Choroid plexus epithelial cell (primary cell): ENCODE measurements at places on chromosomes 7 and 10.

- DNase-seq: no peak
Observed at GRCh38 chr7:132081686-132082085, 494.6 kb downstream of the PLXNA4 start.

DNA sequence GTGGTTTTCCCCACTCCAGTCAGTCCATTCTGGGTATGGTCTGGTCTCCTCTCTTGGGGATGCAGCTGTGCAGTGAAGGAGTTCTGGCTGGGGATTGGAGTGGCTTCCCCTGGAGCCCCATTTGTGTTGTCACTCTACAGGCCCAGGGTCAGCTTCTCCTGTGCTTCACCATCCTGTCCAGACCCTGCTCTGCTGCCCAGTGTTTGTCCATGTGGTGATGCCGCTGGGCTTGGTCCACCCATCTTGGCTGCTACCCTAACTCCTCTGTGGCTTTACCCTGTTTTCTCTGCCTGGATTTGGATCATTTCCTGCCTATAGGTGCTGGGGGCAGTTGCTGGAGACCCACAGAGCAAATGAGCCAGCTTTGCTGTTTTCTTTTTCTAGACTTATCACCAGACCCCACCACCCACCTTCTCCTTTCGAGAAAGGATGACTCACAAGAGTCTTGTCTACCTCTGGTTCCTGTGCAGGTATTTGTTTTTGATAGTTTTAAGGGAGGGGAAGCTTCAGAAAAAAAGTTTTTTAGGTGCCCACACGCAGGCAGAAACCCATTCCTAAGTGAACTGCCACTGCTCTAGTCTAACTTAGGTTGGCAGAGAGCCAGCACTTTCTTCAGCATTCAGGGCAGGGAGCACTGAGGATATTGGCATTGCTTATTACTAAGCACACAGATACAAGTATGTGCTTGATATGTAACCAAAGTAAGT lies 8.5 kb downstream of the ZDHHC16 start:
- peak; percentile 71 for DNase-seq

- no peak for DNase-seq
Observed at GRCh38 chr10:49735161-49735560, 27.0 kb downstream of the OGDHL start.

DNA sequence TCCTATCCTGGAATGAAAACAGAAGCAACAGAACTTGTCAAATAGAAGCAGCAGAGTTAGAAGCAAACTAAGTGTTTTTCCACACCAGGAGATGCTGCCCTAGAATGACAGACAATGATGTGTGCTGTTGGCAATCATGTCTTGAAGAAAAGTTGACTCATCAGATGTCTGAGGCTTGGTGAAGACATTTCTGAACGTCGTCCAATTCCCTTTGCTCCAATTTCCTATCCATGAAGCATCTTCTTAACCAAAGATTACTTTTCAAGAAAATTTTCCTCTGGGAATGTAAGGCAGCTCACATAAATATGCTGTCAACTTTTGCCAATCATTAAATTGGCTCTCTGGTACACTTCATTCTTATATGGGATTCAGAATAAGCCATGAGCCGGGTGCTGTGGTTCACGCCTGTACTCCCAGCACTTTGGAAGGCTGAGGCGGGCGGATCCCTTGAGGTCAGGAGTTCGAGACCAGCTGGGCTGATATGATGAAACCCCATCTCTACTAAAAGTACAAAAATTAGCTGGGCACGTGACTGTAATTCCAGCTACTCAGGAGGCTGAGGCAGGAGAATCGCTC lies 34.6 kb downstream of the MALSU1 start:
- DNase-seq: peak; percentile 93

DNA sequence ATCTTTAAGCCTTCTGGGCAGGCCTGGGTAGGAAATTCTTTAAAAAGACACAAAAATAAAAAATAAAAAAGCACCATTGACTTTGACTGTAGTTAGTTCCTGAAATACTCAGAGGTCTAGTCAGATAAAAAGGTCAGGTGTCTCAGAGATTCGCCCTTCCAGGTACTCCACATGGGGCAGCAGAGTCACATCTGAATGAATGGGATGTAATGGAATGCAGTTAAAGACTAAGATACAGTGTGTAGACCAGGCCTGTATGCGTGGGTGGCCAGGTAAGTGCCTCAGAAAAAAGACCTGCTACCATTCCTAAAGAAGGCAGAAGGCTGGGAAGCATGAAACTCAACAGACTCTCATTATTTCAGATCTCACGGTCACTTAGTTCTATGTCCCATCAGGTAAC lies 68.6 kb upstream of the SEM1 start:
- DNase-seq: no peak

- no peak for DNase-seq
Observed at GRCh38 chr7:12052211-12052610, 158.9 kb upstream of the TMEM106B start.

DNA sequence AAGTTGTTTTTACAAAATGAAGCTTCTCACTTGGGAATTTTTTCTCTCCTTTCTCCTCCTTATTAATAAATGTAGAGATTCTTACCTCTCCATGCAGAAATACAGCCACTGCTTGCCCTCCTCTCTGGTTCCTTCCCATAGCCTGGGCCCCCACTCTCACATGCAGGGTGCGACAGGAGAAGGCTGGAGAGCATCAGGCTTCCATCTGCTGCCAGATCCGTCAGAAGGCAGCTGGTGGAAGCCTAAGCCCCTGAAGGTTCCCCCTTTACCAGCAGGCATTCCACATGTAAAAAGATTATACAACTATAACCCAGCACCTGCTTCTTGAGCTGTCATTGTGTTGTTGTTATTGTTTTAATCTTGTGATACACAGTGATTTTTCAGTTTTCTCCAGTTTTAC lies 314.2 kb downstream of the LHFPL3 start:
- no peak for DNase-seq

DNA sequence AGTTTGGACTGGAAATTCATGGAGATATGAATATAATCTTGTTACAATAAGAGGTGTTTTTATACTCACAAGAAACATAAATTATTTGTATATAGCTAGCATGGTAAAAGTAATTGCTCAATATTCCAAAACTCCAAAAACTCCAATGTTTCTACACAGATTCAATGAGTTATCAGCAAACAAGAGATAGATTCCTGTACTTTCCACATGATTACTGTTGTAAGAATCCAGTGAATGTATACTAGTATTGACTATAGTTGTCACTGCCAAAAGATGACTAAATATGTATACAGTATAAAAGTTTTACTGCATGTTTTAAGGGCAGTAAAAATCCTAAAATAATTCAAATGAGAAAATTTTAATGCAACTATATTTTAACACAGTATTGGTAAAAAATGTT lies 10.7 kb downstream of the ATOH7 start:
- DNase-seq: no peak

- DNase-seq: no peak
Observed at GRCh38 chr7:139783647-139784385, 6.0 kb upstream of the HIPK2 start.

- DNase-seq: no peak
Observed at GRCh38 chr10:131676046-131676799, 224.6 kb upstream of the PPP2R2D start.

DNA sequence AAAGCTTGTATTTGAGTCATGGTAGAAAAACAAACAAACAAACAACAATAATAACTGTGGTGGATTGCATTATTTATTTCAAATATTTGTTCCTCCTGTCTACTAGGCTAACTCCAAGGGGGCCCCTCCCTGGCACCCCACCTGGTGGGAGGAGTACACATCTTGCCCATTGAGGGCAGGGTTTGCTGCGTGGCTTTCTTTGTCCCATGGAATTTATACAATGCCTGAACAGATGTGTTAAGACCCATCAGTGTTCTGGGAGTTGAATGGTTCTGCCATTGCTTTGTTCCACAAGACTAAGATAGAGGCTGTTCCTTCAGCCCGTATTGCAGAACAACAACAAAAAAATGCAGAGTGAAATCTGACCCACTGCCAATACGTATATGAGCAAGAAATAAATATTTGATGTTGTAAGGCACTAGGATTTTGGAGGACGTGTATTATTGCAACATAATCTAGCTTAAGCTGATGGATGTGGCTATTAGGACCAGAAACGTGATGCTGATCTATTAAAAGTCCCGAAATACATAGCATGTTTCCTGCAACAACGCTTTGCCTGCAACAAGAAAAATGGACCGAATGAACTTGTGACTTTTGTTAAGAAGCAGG lies 119.1 kb upstream of the JCAD start:
- peak; percentile 93 for DNase-seq

DNA sequence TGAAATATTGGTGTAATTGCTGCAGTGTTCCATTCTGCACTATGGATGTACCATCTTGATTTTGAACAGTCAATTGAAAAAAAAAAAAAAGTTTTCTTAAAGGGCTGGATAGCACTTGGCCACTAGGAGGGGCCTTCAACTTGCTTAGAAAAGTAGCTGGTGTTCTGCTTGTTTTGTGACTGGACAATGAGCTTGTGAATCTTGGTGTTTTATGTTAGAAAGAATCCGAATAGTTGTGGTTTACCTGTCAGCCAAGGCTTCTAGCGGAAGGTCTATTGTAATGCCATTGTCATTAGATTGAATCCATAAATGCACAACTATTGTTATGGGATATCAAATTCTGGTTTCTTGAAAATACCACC lies 77.1 kb downstream of the BMPER start:
- peak; percentile 90 for DNase-seq

GRCh38 chr10:49034925-49035324 lies 80.4 kb downstream of the VSTM4 start:
- no peak for DNase-seq

DNA sequence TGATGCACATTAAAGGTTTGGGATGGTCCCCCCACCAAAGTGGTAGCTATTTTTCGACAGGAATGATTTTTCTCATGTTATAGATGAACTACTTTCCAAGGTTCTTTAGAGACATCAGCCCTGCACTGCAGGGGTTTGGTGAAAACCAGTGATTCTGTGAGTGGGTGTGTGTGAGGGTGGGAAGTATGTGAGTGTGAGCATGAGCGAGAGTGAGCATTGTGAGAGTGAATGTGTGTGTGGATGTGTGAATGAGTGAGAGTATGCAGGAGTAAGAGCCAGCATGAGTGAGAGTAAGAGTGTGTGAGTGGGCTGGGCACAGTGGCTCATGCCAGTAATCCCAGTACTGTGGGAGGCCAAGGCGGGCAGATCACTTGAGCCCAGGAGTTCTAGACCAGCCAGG lies 75.0 kb downstream of the GOLGA7B start:
- no peak for DNase-seq

GRCh38 chr10:101481256-101481655 lies 106.8 kb downstream of the POLL start:
- no peak for DNase-seq

DNA sequence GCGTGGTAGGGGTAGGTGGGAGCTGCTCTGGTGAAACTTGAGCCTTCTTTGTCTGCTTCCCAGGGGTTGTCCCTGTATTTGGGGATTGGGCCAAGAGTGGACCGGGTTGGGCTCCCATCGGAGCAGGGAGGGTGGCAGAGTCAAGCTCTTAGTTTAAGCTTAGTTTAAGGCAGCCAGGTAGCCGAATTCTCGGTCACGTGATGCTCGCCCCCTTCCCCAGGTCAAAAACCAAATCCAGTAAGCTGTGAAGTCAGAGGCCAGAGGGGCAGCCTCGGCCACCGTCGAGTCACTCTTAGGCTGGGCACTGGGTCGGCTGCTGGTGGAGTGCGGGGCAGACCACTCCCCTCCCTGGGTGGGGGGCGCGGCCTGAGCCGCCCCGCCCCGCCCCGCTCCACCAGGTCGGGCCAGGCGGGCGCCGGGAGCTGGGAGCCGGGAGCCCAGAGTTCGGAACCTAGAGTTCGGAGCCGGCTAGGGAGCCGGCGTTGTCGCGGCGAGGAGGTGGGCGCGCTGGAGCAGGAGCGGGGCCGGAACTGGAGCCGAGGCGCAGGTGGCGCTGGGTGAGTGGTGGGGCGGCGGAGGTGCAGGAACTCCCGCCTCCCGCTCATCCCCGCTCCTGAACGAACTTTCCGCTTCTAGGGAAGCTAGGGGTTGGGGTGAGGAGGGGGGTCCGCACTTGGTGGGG lies 2.8 kb upstream of the LZTS2 start:
- no peak for DNase-seq

DNA sequence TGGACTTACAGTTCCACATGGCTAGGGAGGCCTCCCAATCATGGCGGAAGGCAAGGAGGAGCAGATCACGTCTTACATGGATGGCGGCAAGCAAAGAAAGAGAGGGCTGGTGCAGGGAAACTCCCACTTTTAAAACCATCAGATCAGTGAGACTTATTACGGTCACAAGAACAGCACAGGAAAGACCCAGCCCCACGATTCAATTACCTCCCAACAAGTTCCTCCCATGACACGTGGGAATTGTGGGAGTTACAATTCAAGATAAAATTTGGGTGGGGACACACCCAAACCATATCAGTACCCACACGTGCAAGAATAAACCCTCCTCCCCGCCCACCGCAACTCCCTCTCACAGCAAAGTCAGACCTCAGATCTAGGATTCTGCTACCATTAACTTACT lies 4.5 kb upstream of the AIFM2 start:
- no peak for DNase-seq

DNA sequence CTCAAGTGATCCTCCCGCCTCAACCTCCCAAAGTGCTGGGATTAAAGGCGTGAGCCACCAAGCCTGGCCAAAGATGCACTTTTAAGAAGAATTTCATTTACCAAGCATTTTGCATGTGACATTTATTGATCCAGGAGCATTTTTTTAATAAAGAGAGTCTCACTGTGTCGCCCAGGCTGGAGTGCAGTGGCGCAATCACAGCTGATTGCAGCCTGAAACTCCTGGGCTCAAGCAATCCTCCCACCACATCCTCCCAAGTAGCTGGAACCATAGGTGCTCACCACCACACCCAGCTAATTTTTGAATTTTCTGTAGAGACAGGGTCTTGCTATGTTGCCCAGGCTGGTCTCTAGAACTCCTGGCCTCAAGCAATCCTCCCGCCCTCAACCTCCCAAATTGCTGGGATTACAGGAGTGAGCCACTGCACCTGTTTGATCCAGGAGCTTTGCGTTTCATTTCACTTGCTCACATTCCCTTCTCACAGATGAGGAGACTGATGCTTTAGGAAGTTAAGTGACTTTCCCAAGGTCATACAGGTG lies 4.4 kb upstream of the TBL2 start:
- no peak for DNase-seq

DNA sequence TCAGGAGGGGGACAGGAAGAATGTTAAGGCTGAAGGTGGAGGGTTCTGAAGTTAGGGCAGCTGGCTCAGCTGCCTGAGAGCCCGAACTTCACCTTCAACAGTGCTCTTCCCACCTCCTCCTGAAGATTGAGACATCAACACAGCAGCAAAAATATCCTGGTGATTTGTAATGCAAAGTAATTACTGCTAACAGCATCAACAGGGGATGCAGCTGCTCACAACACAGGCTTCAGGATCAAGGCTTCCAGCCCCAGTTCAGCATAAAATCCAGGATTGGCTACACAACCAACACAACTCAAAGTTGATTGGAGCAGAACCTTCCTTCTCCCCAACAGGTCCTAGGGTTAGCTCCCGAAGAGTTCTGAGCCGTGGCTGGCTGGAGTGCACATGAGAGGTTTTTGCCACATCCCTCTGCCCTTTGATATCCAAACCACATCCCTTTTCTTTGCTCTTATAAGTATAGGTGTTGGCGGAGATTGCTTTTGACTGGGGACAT lies 242.4 kb downstream of the KIAA1217 start:
- DNase-seq: peak; percentile 48
